ENCODE measurements at places on chromosomes 16 and 17.

DNA sequence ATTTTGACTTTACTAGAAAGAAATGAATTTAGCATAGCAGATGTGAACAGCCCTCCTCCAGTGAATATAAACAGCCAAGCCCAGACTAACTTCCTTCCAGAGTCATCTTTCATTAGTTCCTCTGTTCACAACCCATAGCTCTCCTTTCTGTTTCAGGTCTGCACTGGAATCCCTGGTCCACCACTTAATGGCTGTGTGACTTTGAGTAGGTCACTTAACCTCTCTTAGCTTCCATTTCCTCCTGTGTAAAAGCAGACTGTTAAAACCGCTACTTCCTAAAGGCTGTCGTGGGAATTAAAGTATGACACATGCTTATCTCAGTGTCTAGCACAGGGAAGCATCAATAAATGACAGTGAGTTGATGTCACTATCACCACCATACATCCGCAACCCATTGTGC, 7.5 kb downstream of the SLC6A4 start:
- DNase-seq = no peak

DNA sequence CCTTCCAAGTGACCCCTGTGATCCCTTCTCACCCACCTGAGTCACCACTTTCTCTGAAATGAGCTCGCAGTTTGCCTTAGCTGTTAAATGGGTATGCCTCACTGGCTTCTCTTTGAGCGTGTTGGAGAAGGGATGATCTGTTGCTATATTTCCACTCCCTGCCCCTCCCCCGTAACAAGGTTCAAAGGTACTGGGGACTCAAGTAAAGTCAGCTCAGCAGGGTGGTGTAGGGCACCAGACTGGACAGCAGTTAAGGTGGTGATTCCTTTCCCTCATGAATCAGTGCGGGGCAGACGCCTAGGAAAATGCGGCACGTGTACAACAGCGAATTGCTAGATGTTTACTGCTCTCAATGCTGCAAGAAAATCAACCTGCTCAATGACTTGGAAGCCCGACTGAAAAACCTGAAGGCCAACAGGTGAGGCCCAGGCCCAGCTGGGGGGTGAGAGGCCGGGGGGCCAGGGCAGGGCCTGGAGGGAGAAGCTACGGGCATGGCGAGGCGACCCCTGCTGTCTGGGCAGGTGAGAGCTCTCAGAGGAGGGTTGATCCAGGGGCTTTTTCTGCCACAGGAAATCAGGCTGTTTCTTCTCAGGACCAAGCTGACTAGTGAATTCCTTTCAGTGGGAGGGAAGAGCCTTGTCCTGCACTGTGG, 130.3 kb downstream of the RAB11FIP4 start:
- no peak for DNase-seq

GRCh38 chr16:30927789-30928378, 4.5 kb downstream of the FBXL19 start:
- peak; percentile 26 for DNase-seq

GRCh38 chr17:80119271-80119791, 17.9 kb downstream of the GAA start:
- DNase-seq = no peak

All from stimulated activated CD8-positive, alpha-beta memory T cell treated with anti-CD3 and anti-CD28 coated beads, Interleukin-7, amount 100 ng/mL, for 24 hours (primary cell).